ENCODE measurements at places on chromosomes 6 and 20.

GRCh38 chr6:56620229-56620868, 22.3 kb downstream of the DST start:
- DNase-seq = no peak

GRCh38 chr20:31496761-31497295, 17.4 kb upstream of the HM13 start:
- DNase-seq = no peak

GRCh38 chr20:58570204-58570859, 55.1 kb upstream of the APCDD1L start:
- no peak for DNase-seq

DNA sequence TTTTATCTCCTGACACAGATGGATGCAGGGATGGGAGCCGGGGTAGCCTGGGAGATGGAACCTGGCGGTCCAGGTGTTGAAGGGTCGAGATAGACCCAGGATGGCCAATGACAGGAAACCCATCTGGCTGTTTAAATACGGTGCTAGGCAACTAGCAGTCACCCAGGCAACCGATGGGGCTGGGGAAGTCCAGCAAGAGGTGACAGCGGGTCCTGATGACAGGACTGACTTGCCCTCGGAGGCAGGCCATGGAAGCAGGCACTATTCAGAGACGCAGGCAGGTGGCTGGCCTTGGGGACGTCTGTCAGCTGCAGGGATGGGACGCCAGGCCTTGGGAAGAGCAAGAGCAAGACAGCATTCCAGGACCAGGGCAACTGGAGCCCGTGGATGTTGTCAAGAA, 135.4 kb upstream of the RALGAPA2 start:
- no peak for DNase-seq

- no peak for DNase-seq
These were observed 85.0 kb downstream of the LIN28B start for GRCh38 chr6:105041880-105042279.
